ENCODE measurements at places on chromosomes 1 and 21.

- DNase-seq: no peak
These were observed 76.8 kb upstream of the COX20 start for GRCh38 chr1:244758708-244759107.

DNA sequence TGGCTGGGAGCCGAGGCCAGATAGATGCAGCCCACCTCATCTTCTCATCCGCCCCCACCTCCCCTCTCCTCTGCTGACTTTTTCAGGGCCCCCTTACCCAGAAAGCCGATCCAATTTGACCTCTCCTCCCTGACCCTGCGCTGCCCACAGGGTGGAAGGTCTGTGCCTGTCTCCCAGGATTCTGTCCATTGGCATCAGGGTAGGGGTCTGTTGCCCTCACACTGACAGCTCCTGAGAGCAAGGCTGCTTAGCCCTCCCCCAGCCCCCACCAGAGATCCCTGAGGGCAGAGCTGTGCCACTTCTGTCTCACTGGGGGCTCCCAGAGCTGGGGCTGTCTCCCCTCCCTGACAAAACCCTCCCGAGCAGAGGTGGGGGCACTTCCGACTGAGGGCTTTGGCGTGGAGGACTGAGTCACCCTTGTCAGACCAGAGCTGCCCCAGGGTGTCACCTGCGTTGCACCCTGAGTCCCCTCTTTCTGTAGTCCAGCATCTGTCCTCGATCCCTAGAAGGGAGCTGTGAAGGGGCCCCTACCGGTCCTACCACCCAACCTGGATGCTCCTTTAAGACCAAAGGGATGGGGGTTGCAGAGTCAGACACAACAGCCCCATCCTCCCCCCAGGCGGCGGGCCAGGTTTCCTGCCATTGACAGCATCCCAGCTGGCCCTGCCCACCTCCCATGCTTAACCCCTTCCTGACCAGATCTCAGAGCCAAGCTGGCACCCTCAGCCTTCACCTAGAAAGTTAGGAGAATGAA, 2.4 kb upstream of the FAM110D start:
- DNase-seq: no peak

- DNase-seq: no peak
These were observed 14.7 kb downstream of the NIBAN1 start for GRCh38 chr1:184959626-184960025.

DNA sequence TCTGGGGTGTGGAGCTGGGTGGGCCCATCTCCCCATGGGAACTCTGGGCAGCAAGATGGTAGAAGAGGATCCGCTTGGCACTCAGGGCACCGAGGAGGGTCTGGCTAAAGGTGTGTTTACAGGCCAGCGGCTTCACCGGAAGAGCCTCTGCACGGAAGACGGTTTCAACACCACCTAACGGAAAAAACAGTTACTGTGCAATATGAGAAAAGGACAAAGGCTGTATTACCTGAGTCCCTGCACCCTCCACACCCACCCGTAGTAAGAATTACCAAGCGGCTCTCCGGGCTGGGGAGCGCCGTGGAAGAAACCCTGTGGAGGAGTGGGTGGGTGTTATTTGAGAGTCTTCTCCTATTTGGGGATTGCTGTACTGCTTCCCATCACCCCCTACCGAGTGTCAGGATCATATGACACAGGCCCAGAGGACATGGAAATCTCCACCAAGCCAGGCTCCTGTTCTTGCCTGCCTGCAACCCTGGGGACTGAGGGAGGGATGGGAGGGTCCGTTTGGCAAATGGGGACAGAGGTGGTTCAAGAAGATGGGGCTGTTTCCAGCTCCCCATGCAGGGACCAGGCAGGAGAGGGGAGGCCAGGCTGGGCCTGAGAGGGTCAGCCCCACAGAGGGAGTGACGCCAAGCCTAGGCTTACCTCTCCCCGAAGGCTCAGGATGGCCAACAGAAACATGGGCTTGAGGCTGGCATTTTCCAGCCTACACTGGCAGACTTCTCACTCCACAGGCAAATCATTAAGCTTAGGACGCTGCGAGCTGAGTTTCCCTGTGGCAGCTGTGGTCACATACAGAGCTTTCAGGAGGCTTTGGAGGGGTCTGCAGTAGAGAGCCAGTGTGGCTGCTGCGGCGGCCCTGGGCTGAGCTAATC, 203.5 kb upstream of the TMEM51 start:
- no peak for DNase-seq

Measured in kidney epithelial cell (primary cell).